ENCODE measurements at places on chromosomes 16 and 17.

- DNase-seq = no peak
These were observed 2.6 kb downstream of the ANKRD40CL start for GRCh38 chr17:50764734-50765149.

GRCh38 chr16:19744670-19745069, 26.6 kb downstream of the IQCK start:
- DNase-seq = no peak

DNA sequence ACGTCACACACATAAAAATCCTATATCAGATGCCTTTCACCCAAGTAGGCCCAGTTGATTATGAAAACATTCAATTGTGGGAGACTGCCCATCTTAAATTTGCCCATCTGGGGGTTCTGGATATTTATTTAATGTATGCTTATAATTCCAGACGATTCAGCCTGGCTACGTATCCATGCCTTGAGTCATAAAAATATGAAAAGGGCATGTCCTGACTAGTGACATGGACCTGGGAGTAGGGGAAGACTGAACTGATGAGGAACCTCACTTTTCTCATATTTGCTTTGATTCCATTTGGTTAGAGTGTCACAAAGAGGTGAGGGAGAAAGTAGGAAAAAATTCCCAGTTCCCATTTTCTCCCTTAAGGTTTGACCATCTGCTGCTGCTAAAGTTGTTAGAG, 122.5 kb upstream of the GNAO1 start:
- DNase-seq = no peak

- DNase-seq = no peak
These were observed 58.7 kb downstream of the PITPNC1 start for GRCh38 chr17:67435786-67436185.

- no peak for DNase-seq
These were observed 346.2 kb upstream of the ASIC2 start for GRCh38 chr17:33639103-33639880.

Data from stimulated activated naive CD8-positive, alpha-beta T cell treated with anti-CD3 and anti-CD28 coated beads, Interleukin-15, amount 100 ng/mL, for 72 hours (primary cell).